ENCODE measurements at places on chromosomes 16 and 17.

- DNase-seq = no peak
These were observed 716.6 kb upstream of the CDH8 start for GRCh38 chr16:62752854-62753253.

- peak; percentile 26 for DNase-seq
These were observed 647.7 kb upstream of the SOX9 start for GRCh38 chr17:71472809-71473789.

DNA sequence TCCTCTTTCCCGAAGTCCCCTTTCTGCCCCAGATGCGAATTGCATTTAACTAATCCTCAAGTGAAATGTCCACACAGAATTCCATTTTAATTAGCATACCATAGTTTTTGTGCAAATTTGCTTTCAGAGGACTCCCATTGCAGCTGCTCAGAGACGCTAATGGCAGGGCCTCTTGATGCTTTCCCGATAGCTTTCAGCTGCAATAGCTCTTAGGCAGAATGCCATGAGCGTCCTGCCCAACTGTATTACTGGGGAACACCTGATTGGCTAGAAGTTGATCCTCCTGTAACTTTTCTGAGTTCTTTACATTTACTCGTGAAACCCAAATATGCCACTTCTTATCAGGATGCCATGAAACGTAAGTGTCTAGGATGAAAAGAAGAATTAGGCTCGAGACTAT lies 203.0 kb downstream of the UTP18 start:
- no peak for DNase-seq

- DNase-seq = no peak
These were observed 595.2 kb downstream of the TOX3 start for GRCh38 chr16:51951668-51952298.

DNA sequence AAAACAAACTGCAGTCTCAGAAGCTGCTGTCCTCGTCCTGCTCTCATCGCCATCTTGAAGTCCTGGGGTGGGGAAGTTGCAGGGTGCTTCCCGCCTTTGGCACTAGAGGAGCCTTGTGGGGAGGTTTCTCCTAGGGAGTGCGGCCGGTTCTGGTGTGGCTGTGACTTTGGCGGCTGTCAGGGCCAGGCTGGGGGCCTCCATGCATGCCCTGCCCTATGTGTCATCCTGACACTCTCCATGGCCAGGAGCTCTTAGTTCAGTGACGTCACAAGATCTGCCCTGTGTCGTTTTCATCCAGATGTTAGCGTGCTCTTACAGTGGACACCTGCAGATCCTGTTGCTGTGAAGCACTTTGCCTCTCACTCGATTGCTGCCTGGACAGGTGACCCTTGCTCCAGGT lies 49.6 kb downstream of the PLD6 start:
- DNase-seq = no peak

GRCh38 chr17:55496094-55496881 lies 15.0 kb downstream of the SMIM36 start:
- no peak for DNase-seq

GRCh38 chr16:58000706-58001676 lies at the start of gene USB1:
Gene USB1 (plus strand): TSS chr16:58001407. CDS start chr16:58001484, 77 bp downstream.
- DNase-seq = no peak

DNA sequence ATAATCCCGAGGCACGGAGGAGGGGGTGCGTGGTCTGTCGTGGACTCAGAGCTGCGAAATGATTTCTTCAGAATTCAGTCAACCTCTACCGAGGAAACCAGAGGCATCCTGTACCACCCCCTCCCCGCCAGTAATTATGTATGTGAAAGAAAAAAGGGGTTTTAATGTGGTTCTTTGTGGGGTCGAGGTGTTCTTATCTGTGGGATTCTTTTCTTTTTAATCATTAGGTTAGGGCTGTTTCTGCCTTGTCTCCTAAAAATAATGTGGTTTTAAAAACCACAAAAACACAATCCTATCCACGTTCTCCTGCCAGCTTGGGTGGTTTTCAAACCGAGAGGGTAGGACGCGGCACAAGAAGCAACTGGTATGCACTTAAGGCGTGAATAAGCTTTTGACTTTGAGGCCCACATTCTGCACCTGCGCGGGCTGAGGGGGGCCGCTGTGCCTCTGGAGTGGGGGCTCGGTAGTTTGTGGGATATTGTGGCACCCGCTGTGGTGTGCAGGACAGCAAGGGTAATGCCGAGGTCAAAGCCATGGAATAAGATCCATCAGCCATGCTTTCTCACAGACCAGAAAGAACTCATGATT lies 1.0 kb downstream of the SLC47A1 start:
- no peak for DNase-seq

- no peak for DNase-seq
These were observed 74.3 kb downstream of the DNAH3 start for GRCh38 chr16:21076186-21076883.

- no peak for DNase-seq
These were observed 25.3 kb downstream of the SPNS2 start for GRCh38 chr17:4523946-4524345.

GRCh38 chr16:28820016-28820415 lies 2.8 kb upstream of the ATXN2L start:
- no peak for DNase-seq

GRCh38 chr17:10151667-10152496 lies 46.5 kb downstream of the GAS7 start:
- DNase-seq = no peak

GRCh38 chr16:80023865-80024264 lies 423.3 kb upstream of the MAF start:
- peak; percentile 54 for DNase-seq

DNA sequence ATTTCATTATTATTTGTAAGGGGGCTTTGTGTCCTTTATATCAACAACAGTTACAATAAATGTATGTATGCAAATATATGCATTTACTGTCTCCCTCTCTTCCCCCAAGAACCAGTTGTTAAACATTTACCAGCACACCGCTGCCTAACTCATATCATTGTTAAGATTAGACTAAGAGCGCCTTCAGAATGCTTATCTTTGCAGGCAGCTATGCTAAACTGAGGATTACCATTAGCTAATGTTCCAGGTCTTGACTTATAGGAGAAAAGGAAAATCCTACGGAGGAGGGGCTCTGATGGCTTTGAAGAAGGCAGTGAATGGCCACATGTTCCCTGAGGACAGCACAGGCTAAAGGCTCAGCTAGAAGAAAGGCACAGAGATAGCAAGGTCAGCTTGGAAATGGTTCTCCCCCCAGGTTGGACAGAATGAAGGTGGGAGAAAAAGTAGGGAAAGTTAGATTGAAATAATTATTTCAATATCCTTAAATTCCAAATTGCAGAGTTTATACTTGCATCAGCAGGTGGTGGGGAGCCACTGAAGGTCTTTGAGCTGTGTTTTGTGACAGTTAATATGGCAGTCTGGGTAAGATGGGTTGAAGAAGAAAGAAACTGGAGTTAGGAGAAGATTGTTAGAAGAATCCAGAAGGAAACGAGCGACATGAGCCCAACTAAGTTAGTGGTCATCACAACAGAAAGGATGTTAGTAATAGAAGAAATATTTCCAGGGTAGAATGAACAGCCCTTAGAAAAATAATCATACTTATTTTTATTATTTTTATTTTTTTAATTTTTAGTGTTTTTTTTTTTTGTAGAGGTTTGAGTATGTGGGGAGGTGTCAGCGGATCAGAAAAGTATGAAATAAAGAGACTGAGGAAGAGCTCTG lies 87.0 kb upstream of the MAF start:
- no peak for DNase-seq

DNA sequence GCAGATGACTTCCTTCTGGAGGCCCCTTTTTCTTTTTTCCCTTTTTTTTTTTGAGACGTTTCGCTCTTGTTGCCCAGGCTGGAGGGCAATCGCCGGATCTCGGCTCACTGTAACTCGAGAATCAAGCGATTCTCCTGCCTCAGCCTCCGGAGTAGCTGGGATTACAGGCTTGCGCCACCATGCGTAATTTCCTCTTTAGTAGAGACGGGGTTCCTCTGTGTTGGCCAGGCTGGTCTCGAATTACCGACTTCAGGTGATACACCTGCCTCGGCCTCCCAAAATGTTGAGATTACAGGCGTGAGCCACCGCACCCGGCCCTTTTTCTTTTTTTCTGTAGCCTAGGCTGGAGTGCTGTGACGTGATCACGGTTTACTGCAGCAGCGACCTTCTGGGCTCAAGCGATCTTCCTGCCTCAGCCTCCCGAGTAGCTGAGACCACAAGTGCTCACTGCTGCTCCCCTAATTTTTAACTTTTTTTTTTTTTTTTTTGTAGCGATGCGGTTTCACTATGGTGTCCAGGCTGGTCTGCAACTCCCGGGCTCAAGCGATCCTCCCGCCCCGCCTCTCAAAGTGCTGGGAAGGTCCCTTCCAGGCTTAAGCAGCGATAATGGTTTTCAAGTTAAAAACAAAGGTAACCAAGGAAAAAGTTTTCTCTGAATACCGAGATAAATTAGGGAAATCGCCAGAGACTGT lies 956 bp upstream of the IST1 start:
- DNase-seq = no peak

DNA sequence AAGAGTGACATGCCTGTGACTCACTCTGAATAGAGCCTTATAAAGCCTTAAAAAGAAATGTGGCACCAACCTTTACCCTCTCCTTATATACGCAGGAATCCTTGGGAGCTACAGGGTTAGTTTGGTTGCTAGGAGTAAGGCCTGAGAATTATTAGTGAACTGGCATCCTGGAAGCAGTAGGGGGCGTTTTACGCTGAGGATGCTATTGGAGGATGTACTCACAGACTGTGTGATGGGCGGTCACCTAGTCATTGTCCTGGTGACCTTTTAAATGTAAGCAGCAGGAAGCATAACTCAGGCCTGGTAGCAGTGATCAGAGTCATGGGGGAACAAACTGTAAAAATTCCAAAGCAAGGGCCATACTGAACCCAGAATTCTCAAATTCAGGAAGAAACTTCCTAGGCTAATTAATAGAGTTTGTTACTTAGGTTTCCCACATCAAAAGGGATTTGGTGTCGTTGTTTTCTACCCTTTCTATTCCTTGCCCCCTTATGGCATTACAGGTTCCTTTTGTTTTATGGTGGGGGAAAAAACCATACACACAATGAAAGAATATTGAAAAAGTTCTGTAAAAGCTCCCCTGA lies 153.8 kb downstream of the SNX11 start:
- no peak for DNase-seq

DNA sequence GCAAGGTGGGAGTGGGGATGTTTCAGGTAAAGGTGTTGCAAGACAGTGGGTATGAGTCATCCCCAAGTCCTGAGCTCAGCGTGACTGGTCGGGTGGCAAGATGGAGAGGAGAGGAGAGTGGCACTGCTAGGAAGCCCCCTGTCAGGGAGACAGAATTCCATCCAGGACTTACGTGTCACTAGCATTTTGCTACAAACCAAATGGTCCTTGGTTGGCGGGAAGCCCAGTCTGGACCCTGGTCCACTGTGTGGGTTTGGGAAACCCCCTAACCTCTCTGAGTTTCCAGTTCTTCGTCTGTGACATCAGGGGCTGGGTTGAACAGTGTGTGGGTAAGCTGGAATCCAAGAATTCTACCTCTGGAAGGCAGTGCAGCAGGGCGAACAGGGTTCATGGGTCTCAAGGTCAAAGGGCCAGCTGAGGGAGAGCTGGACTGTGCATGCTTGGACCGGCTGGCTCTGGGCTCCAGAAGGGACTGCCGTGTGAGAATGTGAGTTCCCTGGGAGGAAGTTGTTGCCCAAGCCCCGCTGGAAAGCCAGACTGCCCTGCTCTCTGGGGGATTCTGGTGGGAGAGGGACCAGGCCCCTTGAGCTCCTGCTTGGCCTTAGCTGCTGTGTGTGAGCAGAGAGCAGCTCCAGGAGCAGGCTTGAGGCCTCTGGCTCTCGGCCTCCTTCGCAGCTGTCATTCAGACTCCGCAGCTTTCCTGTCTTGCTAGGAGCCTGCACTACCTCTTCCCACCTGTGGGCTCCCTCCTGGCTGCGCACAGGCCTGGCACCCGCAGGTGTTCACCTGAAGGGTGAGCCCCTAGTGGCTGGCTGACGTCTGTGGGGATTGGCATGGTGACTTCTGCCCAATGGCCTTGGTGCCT lies 84.6 kb downstream of the NT5M start:
- DNase-seq = no peak

GRCh38 chr16:69188716-69189115 lies 1.8 kb downstream of the SNTB2 start:
- DNase-seq = no peak

DNA sequence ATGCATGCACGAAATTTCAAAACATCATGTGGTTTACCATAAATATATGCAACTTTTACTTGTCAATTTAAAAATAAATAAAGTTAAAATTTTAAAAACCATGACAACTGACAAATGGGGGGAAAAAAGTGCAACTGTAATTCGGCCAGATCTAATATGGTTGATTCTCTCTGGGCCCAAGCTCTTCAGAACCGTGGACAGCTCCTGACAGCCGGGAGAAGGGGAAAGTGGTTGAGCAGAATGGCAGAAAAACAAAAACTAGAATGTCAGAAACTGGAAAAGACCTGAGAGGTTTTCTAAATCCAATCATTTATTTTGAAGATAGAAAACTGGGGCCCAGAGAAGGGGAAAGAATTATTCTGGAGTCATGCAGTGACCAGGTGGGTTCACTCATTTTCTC lies 126.6 kb downstream of the TMEM132E start:
- no peak for DNase-seq

- peak; percentile 9 for DNase-seq
These were observed 35.6 kb downstream of the RPA1 start for GRCh38 chr17:1865252-1866037.

DNA sequence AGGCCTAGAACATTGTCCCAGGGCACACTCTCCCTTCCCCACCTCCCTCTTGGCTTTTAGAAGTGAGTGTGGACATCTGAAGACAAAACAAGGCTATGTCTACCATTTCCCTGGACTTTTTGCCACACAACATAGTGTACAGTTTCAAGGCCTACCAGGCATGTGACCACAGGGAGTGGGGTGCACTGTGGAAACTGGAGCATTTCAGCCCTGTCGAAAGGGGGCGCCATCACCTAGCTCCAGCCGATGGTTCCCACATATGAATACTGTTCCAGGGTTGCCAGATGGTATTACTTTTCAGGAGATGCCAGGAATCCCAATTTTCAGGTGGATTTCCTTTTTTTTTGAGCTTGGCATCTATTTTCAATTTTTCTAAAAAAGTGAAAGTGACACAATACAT lies 140.7 kb downstream of the KATNIP start:
- DNase-seq = no peak

- no peak for DNase-seq
These were observed 26.3 kb upstream of the NACA2 start for GRCh38 chr17:61617330-61617729.

- DNase-seq = no peak
These were observed 658 bp downstream of the RAB5C start for GRCh38 chr17:42153919-42154742.

DNA sequence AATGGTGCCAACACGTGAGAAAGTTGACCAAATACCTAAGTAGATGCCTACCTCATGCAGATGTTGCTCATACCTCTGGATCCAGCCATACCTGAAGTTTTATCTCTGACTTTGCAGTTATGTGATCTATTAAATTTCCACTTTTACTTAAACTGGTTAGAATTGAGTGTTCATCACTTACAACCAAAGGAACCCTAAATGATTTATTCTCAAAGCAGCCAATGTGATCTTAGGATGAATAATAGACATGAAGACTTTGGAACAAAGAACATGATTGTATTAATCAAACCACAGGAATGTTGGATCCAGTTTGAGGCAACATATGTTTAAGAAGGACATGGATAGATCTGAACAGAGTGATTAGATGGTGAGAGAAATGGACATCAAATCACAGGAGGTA lies 68.7 kb downstream of the IRX6 start:
- DNase-seq = no peak

Measured in smooth muscle cell of the brain vasculature (primary cell).